SK-MEL-5 (cell line): ENCODE measurements at places on chromosomes 3 and 15. TPM values are rescaled to one million over a fixed set of nuclear protein-coding genes. Genes with fewer than 3 reads are reported as not detected.

The CCDC39 gene
- not detected in 2 replicates for total RNA-seq

The C3orf22 gene
- total RNA-seq, result not detected in 2 replicates

The LOXL1 gene
- 0.32 TPM in 1 of 2 replicates, not detected in the other for total RNA-seq

The PIGZ gene
- total RNA-seq, result 1.2 TPM in 2 replicates

The TGM5 gene
- 0.13 and 0.21 TPM in 2 replicates for total RNA-seq

The CKMT1B gene
- total RNA-seq, result 55.2 and 55.6 TPM in 2 replicates

The UBA7 gene
- total RNA-seq, result 1.8 and 4.1 TPM in 2 replicates

The SCN5A gene
- total RNA-seq, result 0.51 and 1.0 TPM in 2 replicates

The KCNH8 gene
- 0.24 and 0.26 TPM in 2 replicates for total RNA-seq

The CORO2B gene
- 0.13 TPM in 1 of 2 replicates, not detected in the other for total RNA-seq

The GOLGA8G gene
- not detected in 2 replicates for total RNA-seq

The ELL3 gene
- total RNA-seq, result 0.61 and 0.69 TPM in 2 replicates

The C2CD4A gene
- total RNA-seq, result not detected in 2 replicates

The TRH gene
- not detected in 2 replicates for total RNA-seq

The IGSF10 gene
- 0.03 and 0.16 TPM in 2 replicates for total RNA-seq

The NMNAT3 gene
- 0.85 and 0.93 TPM in 2 replicates for total RNA-seq

The NRROS gene
- total RNA-seq, result 3.2 and 6.2 TPM in 2 replicates

The NOX5 gene
- total RNA-seq, result 4.0 TPM in 2 replicates

The LYZL4 gene
- total RNA-seq, result not detected in 2 replicates

The HYKK gene
- total RNA-seq, result 4.8 and 6.6 TPM in 2 replicates

The TM4SF1 gene
- 60.2 and 65.0 TPM in 2 replicates for total RNA-seq

The CHRM5 gene
- total RNA-seq, result not detected in 2 replicates

The ZMYND10 gene
- total RNA-seq, result 0.61 TPM in 1 of 2 replicates, not detected in the other

The SLC22A13 gene
- 0.34 TPM in 1 of 2 replicates, not detected in the other for total RNA-seq

The ADPRH gene
- total RNA-seq, result 1.5 and 1.6 TPM in 2 replicates

The DISP2 gene
- 0.34 and 0.80 TPM in 2 replicates for total RNA-seq

The ATP13A4 gene
- total RNA-seq, result not detected in 2 replicates

The GATM gene
- total RNA-seq, result 0.85 and 2.9 TPM in 2 replicates

The ZKSCAN7 gene
- total RNA-seq, result 1.1 and 2.1 TPM in 2 replicates

The SNTN gene
- not detected in 2 replicates for total RNA-seq

The TEX9 gene
- 8.2 and 11.6 TPM in 2 replicates for total RNA-seq

The SEMA5B gene
- not detected in 2 replicates for total RNA-seq

The P2RY13 gene
- total RNA-seq, result not detected in 2 replicates

The RLBP1 gene
- total RNA-seq, result 33.8 and 37.2 TPM in 2 replicates

The LARP6 gene
- 25.4 and 31.2 TPM in 2 replicates for total RNA-seq

The SHC4 gene
- total RNA-seq, result 20.9 and 21.3 TPM in 2 replicates

The LRRK1 gene
- 0.80 and 1.0 TPM in 2 replicates for total RNA-seq

The GOLGA6D gene
- total RNA-seq, result not detected in 2 replicates

The TGM4 gene
- total RNA-seq, result not detected in 2 replicates

The COLQ gene
- total RNA-seq, result 0.08 TPM in 1 of 2 replicates, not detected in the other

The TMCO5A gene
- not detected in 2 replicates for total RNA-seq

The LRTM1 gene
- total RNA-seq, result not detected in 2 replicates

The ATP1B3 gene
- 80.7 and 81.6 TPM in 2 replicates for total RNA-seq

The SERINC4 gene
- not detected in 2 replicates for total RNA-seq

The CACNA1D gene
- total RNA-seq, result 3.2 and 5.3 TPM in 2 replicates
